ENCODE measurements at places on chromosomes 4 and X.

DNA sequence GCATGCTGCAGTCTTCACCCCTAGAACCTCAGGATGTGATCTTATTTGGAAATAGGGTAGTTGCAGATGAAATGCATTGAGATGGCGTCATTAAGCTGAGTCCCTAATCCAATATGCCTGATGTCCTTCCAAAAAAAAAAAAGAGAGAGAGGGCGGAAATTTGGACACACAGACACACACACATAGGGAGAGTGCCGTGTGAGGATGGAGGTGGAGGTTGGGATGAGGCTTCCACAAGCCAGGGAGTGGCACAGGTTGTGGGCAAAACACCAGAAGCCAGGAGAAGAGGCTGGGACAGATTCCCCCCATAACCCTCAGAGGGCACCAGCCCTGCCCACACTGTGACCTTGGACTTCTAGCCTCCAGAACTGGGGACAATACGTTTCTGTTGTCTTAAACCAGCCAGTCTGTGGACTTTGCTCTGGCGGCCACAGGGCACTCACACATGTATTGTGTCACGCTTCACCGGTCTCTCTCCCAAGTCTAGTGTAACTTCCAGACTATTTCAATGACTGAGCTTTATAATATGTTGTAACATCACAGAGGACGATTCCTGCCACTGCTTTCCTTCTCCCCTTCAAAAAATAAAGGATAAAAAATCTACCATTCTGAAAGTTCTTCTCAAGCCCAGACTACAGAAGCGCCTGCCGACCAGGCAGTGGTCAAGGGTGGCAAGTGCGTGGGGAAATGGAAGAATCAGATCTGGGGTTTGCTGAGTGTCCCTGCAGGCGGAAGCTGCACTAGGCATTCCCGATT lies 35.8 kb upstream of the MAN2B2 start:
- DNase-seq = no peak

- DNase-seq = no peak
Measured at GRCh38 chr4:13233755-13234154, 250.4 kb downstream of the RAB28 start.

DNA sequence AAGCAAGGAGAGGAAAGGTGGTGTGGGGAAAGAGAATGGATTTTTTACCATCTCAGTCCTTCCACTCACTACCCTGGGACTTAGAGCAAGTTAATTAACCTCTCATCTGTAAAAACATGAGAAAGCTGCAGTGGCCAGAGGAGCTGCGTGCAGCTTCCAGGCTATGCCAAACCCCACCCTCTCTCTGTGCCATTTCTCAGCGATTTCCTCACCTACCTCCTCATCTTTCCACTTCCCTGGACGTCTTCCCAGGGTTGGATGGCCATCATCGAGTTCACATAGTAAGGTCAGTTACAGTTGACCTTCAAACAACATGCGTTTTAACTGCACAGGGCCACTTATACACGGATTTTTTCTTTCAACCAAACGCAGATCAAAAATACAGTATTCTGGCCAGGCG lies 64.3 kb downstream of the SMIM20 start:
- no peak for DNase-seq

GRCh38 chrX:378443-378842 lies 8.3 kb downstream of the PPP2R3B start:
- DNase-seq = no peak

- no peak for DNase-seq
Measured at GRCh38 chr4:181959121-181959520, 284.1 kb upstream of the TENM3 start.

DNA sequence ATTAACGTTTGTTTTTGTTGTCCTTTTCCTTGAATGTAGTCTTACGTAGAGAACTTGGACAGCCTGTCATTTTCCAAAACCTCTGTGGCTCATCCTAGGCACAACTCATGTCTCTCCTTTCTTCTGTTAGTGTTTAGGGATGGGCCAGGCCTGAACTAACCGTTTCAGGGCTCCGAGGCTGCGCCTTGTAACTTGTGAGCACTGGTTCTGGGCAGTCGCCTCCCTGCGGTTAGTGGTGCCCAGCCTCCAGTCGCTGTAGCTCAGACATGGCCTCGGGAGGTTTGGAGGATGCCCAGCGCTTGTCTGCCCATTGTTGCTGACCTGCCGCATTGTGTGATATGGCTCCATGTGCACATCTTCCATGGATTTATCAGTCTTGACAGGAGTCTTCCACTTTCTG lies 32.8 kb downstream of the TMEM131L start:
- no peak for DNase-seq

GRCh38 chr4:67286724-67287123 lies 258.6 kb downstream of the CENPC start:
- DNase-seq = no peak

Measured in NCI-H2029 (cell line).